ENCODE measurements at places on chromosomes 6 and 20. TPM values are rescaled to one million over a fixed set of nuclear protein-coding genes. Genes with fewer than 3 reads are reported as not detected.

GRCh38 chr6:63799813-63800212 lies 164.2 kb downstream of the PHF3 start:
- no peak for DNase-seq

- no peak for DNase-seq
Measured at GRCh38 chr6:101058296-101058695, 177.2 kb upstream of the ASCC3 start.

- no peak for DNase-seq
Measured at GRCh38 chr6:35370785-35371493, 28.6 kb downstream of the PPARD start.

ADTRP gene
- total RNA-seq: 0.31 TPM

DNA sequence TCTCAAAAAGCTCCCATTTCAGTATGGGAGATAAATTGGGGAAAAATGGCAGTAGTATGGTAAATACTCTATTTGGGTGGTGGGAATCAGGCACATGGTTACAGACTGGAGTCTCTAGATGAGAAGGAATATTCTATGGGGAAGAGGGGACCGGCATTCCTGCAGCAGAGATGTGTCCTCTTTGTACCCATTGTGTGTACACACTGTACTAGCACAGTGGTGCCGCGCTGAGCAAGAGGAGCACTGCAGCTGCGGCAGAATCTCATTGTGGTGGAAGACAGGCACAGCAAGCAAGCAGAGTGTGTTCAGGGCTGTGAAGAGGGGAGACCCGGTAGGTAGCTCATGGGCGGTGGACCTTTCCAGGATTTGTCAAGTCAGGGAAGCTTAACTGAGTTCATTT lies 13.0 kb downstream of the AFDN start:
- DNase-seq: no peak

GRCh38 chr6:45026003-45026516 lies 302.1 kb upstream of the RUNX2 start:
- no peak for DNase-seq

GRCh38 chr6:166648846-166649245 lies 21.8 kb upstream of the RPS6KA2 start:
- DNase-seq: no peak

GRCh38 chr20:46917155-46917554 lies 22.5 kb downstream of the EYA2 start:
- DNase-seq: no peak

DNA sequence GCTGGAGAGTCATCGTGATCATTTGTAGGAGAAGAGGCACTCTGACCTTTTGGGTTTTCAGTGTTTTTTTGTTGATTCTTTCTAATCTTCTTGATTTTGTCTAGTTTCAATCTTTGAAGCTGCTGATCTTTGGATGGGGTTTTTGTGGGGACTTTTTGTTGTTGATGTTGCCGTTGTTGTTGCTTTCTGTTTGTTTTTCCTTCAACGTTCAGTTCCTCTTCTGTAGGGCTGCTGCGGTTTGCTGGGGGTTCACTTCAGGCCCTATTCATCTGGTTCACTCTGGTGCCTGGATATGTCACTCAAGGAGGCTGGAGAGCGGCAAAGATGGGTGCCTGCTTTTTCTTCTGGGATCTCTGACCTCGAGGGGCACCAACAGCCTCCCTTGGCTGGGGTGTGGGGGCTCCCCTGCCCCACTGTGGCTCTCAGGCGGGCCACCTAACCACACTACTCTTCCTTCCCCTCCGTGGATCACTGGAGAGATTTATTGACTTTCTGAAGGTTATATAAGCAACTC lies 21.5 kb upstream of the TMEM244 start:
- DNase-seq: no peak

SMPDL3A gene
- 8.0 TPM for total RNA-seq

PPIL1 gene
- 21.2 TPM for total RNA-seq

BPIFB2 gene
- not detected for total RNA-seq

C2 gene
- total RNA-seq: 11.9 TPM

DNA sequence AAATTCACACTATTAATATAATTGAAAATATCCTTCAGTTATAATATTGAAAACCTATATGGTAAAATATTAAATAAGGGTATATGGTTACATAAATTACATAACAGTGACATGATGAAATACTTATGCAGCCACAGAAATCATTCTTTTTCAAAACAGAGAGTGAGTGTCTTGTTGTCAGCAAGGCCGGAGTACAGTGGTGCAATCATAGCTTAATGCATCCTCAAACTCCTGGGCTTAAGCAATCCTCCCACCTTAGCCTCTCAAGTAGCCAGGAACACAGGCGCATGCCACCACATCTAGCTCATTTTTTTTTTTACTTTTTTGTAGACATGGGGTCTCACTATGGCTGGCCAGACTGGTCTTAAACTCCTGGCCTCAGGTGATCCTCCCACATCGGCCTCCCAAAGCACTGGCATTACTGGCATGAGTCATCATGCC lies 40.4 kb downstream of the FAM8A1 start:
- DNase-seq: no peak
